ENCODE measurements at places on chromosomes 12 and 14.

DNA sequence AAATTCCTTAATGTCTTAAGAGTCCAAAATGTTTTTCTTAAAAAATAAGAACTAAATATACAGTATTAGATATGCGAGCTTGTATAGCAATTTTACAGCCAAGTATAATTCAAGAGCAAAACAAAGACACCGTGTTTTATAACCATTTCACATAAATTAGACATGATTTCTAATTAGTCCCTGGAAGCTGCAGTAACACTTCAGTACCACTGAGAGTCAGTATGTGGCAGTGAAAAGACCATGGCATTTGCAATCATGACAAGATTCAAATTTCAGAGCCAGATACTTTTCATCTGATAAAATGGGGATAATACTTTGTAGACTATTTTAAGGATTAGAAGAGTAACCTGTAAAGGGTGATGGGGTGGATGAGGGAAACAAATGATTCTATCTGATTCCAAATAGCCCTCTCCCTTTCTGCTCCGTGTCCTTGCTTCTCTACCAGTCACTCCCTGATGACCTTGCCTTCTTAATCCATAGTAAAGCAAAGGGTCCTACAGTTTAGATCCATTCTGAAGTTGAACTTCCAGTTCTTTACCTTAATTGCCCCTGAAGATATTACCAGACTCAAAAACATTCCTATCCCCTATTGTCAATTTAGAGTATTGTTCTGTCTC, 145.4 kb upstream of the ABCD2 start:
- peak; percentile 26 for DNase-seq

GRCh38 chr14:76651410-76652055, 109.7 kb upstream of the VASH1 start:
- no peak for DNase-seq

DNA sequence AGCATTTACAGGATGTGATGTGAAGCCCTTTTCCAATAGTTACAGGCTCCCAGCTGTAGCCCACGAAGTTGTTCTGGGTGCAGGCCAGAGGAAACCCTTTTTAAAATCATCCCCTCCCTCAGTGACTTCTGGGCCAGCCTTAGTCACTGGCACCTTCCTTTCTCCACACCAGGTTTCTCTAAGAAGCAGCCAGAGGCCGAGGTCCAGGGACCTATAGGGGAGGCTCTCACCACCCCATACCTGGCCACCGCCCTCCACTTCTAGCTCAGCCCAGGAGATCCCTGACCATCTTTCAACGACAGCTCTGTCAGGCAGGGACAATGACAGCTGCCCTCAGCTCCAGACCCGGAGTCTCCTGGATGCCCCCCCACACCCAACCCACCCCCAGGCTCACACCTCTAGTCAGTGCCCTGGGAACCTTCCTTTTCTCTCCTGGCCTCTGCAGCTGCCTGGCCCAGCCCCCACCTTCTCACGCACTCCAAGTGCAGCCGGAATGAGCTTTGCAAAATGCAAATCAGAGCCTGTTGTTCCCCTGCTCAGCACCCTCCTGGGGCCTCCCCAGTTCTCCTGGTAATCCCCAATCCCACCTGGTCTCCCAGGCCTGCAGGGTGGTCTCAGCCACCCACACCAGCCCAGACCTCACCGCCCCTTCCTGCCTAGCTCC, 46.7 kb downstream of the TESC start:
- peak; percentile 22 for DNase-seq

GRCh38 chr14:99655521-99655920, 10.6 kb downstream of the HHIPL1 start:
- no peak for DNase-seq

DNA sequence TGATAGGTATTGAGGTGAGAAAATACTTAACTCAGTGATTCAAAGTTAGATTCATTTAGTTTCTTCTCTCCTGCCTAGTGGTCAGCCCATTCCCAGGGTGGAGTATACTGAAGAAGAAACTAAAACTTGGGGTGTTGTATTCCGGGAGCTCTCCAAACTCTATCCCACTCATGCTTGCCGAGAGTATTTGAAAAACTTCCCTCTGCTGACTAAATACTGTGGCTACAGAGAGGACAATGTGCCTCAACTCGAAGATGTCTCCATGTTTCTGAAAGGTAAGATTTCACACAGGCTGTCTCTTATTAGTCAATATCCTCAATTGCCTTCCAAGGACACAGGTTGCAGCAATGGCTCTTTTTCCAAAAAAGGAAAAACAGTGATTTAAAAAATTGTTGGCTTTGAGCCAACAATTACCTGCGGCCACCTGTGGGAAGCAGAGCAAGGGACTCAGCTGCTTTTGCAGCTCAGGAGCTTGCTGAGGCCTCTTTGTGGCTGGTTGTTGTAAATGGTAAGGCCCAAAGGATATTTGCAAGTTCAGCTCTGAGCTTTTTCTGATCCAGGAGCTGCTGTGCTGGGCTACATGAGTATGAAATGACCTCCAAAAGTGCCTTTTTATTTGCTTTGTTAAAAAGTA, 33.9 kb downstream of the TPH2 start:
- peak; percentile 18 for DNase-seq

DNA sequence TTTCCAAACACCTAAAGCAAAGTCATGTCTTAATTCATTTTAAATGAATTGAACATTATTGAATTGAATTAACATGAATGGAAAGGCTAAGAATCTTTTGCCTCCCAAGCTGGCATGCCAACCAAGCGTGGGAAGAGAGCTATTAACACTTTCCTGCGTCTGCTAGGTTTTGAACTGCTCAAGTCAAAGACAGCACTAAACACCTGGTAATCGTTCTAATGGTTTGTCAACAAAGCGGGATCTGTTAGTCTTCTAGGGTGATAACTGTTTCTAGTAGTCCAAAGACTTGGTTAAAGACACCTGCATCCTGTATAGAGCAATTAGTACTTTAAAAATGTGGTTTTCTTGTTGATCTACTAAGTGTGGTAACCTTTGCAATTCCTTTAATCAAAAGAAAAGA, 164.2 kb upstream of the HMGA2 start:
- DNase-seq, result no peak

- DNase-seq, result peak; percentile 76
Observed at GRCh38 chr12:120529641-120530417, 871 bp upstream of the COQ5 start.

GRCh38 chr14:68401855-68402254, 391.0 kb downstream of the ZFP36L1 start:
- no peak for DNase-seq

DNA sequence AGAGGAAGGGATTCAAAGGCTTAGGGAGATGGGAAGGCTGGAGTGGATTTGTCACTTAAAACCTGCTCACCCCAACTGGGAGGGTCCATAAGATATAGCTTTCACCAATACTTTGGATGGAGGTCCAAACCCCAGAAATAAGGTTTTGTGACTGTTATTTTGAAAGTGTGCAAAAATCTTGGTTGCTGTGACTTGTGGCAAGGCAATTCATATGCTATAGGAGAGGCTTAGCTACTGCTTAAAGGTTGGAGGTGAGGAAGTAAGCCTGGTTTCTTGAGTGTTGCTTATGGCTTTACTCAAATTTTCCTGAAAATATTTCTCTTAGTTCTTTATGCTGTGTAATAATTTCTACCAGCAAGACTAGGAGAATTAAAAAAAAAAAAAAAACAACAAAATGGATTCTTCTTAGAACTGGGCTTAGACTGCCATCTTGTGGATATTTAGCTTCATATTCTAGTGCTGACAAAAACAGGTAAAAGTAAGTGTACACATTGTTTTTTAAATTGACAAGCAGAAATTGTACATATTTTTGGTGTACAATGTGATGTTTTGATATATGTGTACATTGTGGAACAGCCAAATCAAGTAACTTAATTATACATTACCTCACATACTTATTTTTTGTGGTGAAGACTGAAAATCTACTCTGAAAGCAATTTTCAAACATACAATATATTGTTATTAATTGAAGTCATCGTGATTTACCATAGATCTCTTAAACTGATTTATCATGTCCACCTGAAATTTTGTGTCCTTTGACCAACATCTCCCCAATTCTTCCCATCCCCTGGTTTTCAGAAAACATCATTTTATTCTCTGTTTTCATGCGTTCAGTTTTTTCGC, 23.0 kb downstream of the PDE6H start:
- DNase-seq, result peak; percentile 60

- DNase-seq, result no peak
Observed at GRCh38 chr14:106670011-106670410, 1143.6 kb downstream of the TMEM121 start.

GRCh38 chr12:132282950-132283771, 46.2 kb downstream of the GALNT9 start:
- DNase-seq, result no peak

- DNase-seq, result no peak
Observed at GRCh38 chr12:68667896-68668295, 18.9 kb upstream of the NUP107 start.

- DNase-seq, result no peak
Observed at GRCh38 chr12:124637581-124637981, 70.2 kb upstream of the NCOR2 start.

GRCh38 chr14:50928002-50928635, 16.2 kb downstream of the PYGL start:
- DNase-seq, result no peak

GRCh38 chr14:22839159-22839779, 2.9 kb downstream of the MMP14 start:
- DNase-seq, result no peak

DNA sequence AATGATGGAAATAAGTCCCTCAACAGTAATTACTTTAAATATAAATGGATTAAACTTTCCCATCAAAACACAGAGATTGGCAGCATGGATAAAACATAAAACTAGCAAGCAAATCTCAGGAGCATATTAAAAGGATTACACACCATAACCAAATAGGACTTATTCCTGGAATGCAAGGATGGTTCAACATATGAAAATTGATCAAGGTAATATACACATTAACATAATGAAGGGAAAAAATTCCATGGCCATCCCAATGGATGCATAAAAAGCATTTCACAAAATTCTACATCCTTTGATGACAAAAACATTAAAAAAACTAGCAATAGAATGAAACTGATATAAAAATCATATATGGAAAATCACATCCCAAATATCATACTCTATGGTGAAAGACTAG, 13.6 kb downstream of the CACNA2D4 start:
- DNase-seq, result no peak

- peak; percentile 13 for DNase-seq
Observed at GRCh38 chr12:1839956-1840951, 19.9 kb downstream of the LRTM2 start.

GRCh38 chr14:31934767-31935266, 142.3 kb upstream of the ARHGAP5 start:
- DNase-seq, result peak; percentile 83

- peak; percentile 79 for DNase-seq
Observed at GRCh38 chr12:19165451-19165850, 35.9 kb downstream of the PLEKHA5 start.

DNA sequence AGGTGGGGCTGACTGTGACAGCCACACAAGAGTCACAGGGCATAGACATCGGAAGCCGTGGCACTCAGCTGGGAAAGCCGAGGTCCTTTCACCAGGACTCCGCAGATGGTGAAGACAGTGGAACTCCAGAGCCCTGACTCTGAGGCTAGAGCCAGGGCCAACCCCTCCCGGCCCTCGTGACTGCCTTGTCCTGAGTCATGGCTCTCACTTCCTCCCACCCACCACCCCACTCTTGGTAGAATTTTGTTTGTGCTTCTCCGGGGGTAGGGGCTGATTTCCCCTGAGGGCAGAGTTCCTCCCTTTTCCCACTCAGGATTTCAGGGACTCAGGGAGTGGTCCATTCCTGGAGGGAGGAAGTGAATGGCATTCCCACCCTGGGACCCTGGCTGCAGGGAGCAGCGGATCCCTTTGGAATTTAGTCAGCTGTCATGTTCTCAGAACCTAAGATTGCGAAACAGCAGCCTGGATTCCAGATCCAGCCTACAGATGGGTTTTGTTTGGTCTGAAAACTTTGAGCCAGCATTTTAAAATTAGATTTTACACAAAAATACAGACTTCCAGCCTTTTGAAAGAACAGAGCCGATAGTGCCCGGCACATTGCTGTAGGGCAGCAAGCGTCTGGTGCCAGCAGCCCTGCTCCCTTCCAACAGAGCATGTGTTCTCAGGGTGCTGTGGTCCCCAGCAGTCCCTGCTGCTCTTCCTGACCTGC, 50.7 kb downstream of the TPCN1 start:
- DNase-seq, result no peak

DNA sequence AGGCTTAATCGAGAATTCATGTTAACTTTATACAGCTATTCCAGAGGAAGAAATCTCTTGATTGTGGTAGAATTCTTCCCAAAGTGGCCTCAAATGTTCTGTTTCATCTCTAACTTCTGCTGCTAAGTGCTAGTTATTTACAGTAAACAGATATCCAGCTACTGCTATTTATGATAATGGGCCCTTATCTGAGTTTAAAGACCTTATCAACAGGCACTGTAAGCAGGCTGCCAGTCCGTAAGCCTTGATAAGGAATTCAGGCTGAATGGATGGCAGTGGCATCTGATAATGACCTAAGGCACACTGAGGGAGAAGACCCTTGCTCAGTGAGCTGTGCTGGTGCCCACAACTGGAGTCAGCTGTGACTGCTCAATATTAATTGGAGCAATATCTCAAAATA, 59.0 kb downstream of the PAX9 start:
- DNase-seq, result no peak

- DNase-seq, result no peak
Observed at GRCh38 chr12:104750061-104750460, 208.0 kb downstream of the SLC41A2 start.

DNA sequence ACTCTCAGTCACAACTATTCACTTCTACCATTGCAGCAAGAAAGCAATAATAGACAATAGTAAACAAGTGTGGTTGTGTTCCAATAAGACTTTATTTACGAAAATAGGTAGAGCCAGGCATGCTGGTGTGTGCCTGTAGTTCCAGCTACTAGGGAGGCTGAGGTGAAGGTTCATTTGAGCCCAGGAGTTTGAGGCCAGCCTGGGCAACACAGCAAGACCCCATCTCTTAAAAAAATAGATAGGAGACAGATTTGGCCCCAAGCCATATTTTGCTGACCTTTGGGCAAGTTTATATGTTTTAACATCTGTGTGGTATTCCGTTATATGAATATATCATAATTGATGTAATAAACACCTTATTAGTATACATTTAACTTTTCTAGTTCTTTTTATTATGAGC, 14.1 kb downstream of the ACAD10 start:
- DNase-seq, result no peak

GRCh38 chr14:88476825-88477224, 78.0 kb downstream of the PTPN21 start:
- no peak for DNase-seq

GRCh38 chr12:121982950-121983349, 38.7 kb upstream of the BCL7A start:
- DNase-seq, result no peak

Data from NCI-H510A treated with DMSO at 0.1 percent for 48 hours (cell line).